ENCODE measurements at places on chromosomes 2 and 18.

- no peak for DNase-seq
Measured at GRCh38 chr2:190843890-190844699, 36.5 kb upstream of the GLS start.

- DNase-seq = no peak
Measured at GRCh38 chr2:189791338-189792042, 7.2 kb downstream of the PMS1 start.

DNA sequence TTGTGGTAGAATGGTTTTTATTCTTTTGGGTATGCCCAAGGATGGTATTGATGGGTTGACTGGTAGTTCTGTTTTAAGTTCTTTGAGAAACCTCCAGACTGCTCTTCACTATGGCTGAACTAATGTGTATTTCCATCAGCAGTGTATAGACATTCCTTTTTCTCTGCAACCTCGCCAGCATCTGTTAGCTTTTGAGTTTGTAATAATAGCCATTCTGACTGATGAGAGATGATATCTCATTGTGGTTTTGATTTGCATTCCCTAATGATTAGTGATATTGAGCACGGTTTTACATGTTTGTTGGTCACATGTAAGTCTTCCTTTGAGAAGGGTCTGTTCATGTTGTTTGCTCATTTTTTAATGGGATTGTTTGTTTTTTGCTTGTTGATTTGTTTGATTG lies 1348.7 kb upstream of the NXPH2 start:
- no peak for DNase-seq

- no peak for DNase-seq
Measured at GRCh38 chr2:212276813-212277212, 261.8 kb downstream of the ERBB4 start.
